ENCODE measurements at places on chromosomes 7 and 10. TPM values are rescaled to one million over a fixed set of nuclear protein-coding genes. Genes with fewer than 3 reads are reported as not detected.

DNA sequence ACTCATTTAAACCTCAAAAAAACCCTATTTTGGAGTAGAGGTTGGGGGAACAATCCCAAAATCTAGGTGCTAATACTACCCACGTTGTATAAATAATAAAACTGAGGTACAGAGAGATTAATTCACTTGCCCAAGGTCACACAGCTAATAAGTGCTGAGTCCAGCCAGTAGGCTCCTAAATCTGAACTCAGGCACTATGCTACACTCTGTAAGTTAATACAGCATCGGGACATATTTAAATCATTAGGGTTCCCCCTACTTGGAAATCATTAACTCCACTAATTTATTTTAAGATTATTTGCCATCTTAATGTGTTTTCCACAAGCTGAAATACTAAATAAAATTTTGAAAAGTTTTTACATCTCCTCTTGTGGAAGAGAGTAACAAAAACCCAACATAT, 24.2 kb downstream of the PIP4K2A start:
- DNase-seq = no peak

The OR13A1 gene
- not detected for polyA plus RNA-seq

The ASIC3 gene
- 4.5 TPM for polyA plus RNA-seq

The R3HCC1L gene
- polyA plus RNA-seq = 16.4 TPM
